Muscle of leg (tissue), 16 donors: ENCODE measurements at places on chromosomes 12 and 14. TPM values are rescaled to one million over a fixed set of nuclear protein-coding genes. Genes with fewer than 3 reads are reported as not detected.

Gene TAS2R14
- 2.5 TPM for total RNA-seq

- DNase-seq, result peak; percentile 98
Observed at GRCh38 chr14:100679707-100680438, 46.8 kb upstream of the DLK1 start.

DNA sequence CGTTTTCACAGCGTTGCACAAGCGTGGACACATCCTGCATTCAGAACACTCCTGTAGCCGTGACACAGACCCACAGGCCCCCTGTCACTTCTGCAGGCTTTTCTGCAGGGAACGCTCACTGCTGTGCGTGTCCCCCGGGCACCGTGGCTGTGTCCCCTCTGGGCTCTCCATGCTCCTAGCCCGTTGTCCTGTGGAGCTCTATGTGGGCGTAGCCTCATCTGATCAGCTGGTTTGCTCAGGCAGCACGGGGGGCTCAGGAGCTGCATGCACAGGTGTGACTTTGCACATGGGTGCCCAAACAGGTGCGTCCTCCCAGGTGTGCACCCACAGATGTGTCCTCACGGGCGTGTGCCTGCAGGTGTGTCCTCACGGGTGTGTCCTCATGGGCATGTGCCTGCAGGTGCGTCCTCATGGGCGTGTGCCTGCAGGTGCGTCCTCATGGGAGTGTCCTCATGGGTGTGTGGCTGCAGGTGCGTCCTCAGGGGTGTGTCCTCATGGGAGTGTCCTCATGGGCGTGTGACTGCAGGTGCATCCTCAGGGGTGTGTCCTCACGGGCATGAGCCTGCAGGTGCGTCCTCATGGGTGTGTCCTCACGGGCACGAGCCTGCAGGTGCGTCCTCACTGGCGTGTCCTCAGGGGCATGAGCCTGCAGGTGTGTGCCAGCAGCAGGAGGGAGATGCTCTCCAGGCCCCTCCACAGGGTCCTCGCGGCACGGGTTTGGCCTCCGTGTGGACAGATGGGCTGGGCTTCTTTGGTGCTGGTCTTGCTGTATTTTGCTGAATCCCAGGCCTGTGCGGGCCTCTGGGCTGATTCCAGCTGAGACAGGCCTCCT, 17.5 kb downstream of the MTA1 start:
- DNase-seq, result no peak

Gene TRIM9
- total RNA-seq, result 0.49 TPM

Gene PMCH
- total RNA-seq, result not detected

DNA sequence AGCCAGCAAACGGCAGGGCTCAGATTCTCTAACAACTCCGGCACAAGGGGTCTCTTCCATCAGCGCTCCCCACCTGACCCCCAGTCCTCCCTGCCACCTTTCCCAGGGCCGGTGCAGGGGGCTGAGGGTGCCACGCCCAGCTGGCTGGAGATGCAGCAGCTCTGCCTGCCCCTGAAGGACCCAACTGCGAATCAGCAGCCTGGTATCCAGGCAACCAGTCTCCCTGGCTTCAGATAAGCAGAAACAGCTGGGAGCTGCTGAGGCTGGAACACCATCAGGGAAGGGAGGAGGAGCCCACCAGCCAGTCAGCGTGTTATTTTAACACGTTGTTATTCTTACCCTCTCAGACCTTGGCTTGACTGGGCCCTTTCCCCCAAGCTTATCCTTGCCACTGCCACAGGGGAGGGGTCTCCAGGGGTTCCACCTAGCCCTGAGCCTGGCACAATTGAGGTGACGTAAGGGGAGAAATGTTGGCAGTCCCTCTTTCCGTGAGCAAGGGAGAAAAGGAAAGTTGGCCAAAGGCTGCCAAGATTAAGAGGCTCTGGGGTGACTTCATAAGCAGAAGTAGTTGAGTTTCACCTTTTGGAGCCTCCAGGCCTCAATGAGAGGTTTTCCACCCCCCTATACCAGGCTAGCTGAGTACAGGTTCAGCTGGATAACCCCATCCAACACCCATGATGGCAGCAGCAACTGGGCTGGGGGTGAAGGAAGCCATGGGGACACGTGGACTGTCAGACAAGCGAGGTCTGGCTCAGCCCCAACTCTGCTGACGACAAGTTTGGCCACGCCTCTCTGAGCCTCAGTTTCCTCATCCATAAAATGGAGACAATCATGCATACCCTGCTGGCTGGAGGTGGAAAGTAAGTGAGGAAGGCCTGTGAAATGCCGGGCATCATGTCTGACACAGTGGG, 91.1 kb downstream of the IRF2BPL start:
- peak; percentile 98 for DNase-seq

GRCh38 chr12:53972152-53972702, 699 bp upstream of the HOXC11 start:
- peak; percentile 41 for DNase-seq

- DNase-seq, result no peak
Observed at GRCh38 chr14:74579447-74580274, 32.4 kb downstream of the LTBP2 start.

Gene MYF5
- total RNA-seq, result 31.1 TPM

Gene KICS2
- total RNA-seq, result 3.2 TPM

GRCh38 chr12:55698241-55698955, 9.3 kb downstream of the ITGA7 start:
- DNase-seq, result no peak

Gene TEP1
- total RNA-seq, result 14.8 TPM

GRCh38 chr12:129036135-129036534, 182.9 kb downstream of the GLT1D1 start:
- no peak for DNase-seq

DNA sequence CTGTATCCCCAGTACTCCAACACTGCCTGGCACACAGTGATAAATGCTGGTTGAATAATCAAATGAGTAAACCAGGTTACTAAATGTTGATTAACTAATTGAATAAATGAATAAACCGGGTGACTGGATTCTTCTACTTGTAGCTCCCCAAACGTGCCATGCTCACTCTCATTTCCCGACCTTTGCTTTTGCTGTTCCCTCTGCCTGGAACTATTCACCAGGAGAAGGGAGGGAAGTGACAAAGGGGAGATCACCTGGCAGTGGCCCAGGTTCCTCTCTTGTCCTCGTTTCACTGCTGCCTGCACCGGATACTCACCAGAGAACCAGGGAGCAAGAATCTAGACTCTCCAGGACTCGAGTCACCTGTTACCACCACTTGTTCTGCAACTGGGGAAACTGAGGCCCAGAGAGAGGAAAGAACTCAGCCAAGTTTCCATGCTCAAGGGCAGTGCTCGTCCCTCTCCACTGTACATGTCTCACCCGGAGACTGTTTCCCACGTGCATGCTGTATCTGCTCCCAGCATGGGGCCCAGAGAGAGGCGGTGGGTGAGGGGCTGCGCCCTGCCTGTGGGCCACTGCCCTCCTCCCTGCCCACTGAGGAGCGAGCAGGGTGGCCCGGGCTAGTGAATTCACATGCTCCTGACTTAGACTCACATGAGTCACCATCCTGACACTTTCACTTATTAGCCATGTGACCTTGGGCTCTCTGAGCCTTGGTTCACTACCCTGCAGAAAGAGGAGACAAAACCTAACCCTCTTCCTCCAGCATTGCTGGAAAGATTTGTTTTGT, 17.7 kb upstream of the POP5 start:
- DNase-seq, result no peak

DNA sequence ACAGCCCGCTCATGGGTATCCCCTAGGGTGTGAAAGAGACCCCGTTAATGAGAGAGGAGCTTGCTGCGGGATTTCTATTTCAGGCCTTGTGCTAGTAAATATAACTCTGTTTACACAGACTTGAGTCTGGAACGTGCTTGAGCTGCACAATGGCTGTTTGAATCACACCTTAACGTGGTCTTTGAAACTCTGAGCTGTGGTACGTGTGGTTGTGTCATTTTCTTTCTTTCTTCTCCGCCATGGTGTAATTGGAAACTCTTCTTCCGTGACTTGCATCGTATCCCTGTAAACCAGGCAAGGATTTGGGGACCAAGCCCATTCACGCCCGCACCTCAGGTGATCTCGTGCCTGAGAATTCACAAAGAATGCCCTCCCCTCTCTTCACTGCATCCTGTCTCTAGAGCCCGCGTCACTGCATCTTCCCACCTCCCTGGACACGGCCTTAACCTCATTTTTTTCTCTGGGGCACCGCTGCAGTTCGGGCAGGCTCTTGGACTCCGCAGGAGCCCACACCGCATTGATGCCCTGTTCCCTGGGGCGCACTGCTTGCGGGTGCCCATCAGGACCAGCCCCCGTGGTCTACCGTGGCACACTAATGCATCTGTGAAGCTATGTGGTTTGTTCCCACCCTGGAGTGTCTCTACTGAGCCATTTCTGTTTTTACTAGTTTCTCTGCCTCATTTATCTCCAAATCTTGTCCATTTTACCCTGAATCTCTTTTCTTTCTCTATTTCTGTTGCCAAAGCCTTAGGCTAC, 78.4 kb upstream of the PARP11 start:
- no peak for DNase-seq
